ENCODE measurements at places on chromosomes 6 and 20.

GRCh38 chr6:51839726-51840374 is 247.6 kb downstream of the PKHD1 start:
- no peak for DNase-seq

- no peak for DNase-seq
Observed at GRCh38 chr20:18717062-18717461, 96.5 kb upstream of the SCP2D1 start.

- no peak for DNase-seq
Observed at GRCh38 chr6:117496383-117496990, 14.0 kb downstream of the DCBLD1 start.

- DNase-seq = no peak
Observed at GRCh38 chr6:5941188-5941587, 65.5 kb downstream of the NRN1 start.

GRCh38 chr6:163837691-163838431 is 423.3 kb downstream of the QKI start:
- DNase-seq = no peak

DNA sequence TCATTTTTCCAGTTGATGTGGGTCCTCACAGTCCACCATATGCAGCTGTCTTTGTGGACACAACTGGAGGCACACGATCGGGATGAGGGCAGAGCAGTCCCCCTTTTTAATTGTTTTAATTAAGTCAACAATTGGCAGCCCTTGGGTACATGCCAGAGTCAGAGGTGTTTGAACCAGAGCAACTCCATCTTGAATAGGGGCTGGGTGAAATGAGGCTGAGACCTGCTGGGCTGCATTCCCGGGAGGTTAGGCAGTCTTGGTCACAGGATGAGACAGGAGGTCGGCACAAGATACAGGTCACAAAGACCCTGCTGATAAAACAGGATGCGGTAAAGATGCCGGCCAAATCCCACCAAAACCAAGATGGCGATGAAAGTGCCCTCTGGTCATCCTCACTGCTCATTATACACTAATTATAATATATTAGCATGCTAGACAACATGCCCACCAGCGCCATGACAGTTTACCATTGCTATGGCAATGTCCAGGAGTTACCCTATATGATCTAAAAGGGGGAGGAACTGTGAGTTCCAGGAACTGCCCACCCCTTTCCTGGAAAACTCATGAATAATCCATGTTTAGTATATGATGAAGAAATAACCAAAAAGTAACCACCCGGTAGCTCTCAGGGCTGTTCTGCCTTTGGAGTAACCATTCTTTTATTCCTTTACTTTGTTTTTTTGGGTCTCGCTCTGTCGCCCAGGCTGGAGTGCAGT is 31.8 kb upstream of the BLCAP start:
- DNase-seq = no peak

GRCh38 chr6:39425346-39426072 is 103.0 kb upstream of the KCNK16 start:
- no peak for DNase-seq

- no peak for DNase-seq
Observed at GRCh38 chr6:11318835-11319813, 86.7 kb upstream of the NEDD9 start.

DNA sequence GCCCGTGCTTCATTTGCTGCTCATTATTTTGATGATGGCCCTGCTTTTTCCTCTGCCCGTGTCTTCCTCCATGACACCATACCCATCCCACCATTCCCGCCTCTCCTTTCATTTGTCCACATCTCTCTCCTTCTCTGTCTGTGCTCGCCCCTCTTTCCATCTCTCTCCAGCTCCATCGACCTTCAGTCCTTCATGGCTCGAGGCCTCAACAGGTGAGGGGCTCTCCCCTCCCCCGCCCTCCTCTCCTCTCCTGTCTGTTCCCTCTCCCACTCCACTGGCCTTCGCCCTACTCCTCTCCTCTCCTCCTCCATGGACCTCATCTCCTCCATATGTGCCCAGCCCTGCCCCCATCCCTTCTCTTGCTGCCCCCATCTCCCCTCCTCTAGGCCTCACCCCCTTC is 12.1 kb upstream of the ZBTB9 start:
- DNase-seq = no peak

- DNase-seq = no peak
Observed at GRCh38 chr6:24501914-24502313, 7.1 kb downstream of the ALDH5A1 start.

GRCh38 chr6:36334832-36335459 is 1.7 kb downstream of the BNIP5 start:
- no peak for DNase-seq

- DNase-seq = no peak
Observed at GRCh38 chr20:20663841-20664240, 48.6 kb downstream of the RALGAPA2 start.

- DNase-seq = no peak
Observed at GRCh38 chr6:48766349-48766748, 655.4 kb upstream of the PTCHD4 start.

GRCh38 chr20:59013959-59014608 is 5.1 kb upstream of the TUBB1 start:
- DNase-seq = no peak

GRCh38 chr20:32382102-32382950 is 24.2 kb downstream of the ASXL1 start:
- DNase-seq = no peak
